ENCODE measurements at places on chromosomes 1 and 21. TPM values are rescaled to one million over a fixed set of nuclear protein-coding genes. Genes with fewer than 3 reads are reported as not detected.

Gene TGFB2
- total RNA-seq: 10.3 TPM

Gene CLCA1
- total RNA-seq: 0.37 TPM

Gene IQCC
- 3.5 TPM for total RNA-seq

Gene PDE4B
- 5.2 TPM for total RNA-seq

Gene POU3F1
- 0.09 TPM for total RNA-seq
